ENCODE measurements at places on chromosomes 7 and 10. TPM values are rescaled to one million over a fixed set of nuclear protein-coding genes. Genes with fewer than 3 reads are reported as not detected.

Gene TRPV5
- 1.3 TPM for total RNA-seq

Gene ABCF2
- 58.7 TPM for total RNA-seq

Gene PNLIP
- total RNA-seq: not detected

Gene MPP7
- total RNA-seq: 18.0 TPM

Gene ASZ1
- not detected for total RNA-seq

- no peak for DNase-seq
Measured at GRCh38 chr10:9992661-9993060, 1025.0 kb upstream of the CELF2 start.

GRCh38 chr10:45420453-45421192 lies 46.6 kb downstream of the ALOX5 start:
- DNase-seq: peak; percentile 66

DNA sequence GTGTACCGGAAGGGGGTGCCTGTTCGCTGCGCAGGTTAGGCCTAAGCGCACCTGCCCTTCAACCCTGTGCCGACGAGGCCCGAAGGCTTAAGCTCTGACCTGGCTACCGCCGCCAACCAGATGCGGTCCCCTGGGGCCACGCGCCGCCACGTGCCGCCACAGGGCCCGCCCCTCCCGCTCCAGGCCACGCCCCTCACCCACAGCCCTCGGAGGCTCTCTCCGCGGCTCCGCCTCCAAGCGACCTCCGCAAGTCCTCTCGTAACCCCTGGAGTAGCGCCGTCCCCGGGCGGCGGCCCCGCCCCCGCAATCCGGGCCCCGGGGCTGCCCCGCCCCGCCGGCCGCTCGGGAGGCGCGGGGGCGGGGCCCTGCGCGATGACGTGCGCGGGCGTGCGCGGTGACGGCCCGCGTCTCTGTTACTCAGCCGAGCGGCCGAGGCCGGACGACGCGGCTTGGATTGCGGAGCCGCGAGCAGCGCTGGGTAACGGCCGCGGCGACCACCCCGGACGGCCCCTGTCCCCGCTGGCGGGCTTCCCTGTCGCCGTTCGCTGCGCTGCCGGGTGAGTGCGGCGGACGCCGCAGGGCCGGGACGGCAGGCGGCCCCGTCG lies at the start of gene MAPK8:
Gene MAPK8 (plus strand): TSS at position 413 of the 605 bp plus-strand sequence. CDS start 94,984 bp downstream, outside the sequence.
- peak; percentile 79 for DNase-seq

DNA sequence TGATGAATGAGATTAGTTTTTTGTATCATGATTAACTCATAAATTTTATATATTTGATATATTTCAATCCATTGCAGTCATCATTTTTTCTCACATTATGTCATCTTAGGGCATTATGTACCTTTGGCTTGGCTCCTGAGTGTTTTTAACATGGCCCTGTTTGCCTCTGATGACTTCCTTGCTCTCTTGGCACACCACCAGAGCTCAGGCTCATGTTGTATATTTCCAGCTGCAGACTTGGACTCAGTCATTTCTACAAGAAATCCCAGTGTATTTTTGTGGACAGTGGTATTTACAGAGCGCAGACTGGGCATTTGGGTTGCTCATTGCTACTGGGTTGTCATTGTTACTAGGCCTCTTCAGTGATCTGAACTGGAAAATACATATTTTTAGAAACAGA lies 188.5 kb downstream of the ADRA2A start:
- no peak for DNase-seq

- DNase-seq: no peak
Measured at GRCh38 chr10:104033401-104033930, 52.2 kb downstream of the COL17A1 start.

DNA sequence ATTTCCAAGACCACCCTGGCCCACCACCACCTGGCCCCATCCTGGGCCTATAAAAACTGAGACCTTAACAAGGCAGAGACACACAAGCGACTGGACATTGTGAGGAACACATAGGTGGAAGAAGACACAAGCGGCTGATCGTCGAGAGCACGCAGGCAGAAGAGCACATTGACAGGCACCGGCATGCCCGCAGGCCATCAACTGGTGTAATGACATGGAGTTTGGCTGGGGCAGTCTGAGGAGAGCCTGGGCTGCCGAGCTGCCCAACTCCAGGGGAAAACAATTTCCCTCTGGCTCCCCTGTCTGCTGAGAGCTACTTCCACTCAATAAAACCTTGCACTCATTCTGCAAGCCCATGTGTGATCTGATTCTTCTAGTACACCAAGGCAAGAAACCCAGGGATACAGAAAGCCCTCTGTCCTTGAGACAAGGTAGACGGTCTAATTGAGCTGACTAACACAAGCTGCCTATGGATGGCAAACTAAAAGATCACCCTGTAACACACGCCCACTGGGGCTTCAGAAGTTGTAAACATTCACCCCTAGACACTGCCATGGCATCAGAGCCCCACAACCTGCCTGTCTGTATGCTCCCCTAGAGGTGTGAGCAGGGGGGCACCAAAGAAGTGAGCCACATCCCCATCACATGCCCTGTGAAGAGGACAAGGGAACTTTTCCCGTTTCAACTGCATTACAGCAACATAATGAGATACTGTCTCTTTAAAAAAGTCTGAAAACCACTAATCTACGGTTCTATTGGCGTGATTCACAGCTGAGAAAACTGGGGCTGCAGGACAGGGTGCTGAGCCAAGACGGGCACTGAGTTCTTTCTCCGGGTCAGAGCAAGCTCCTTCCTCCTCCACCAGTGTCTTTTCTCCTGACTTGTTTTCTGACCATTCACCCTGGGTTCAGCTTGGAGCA lies 18.5 kb upstream of the TNS3 start:
- DNase-seq: no peak

- DNase-seq: no peak
Measured at GRCh38 chr7:11485636-11486035, 346.4 kb downstream of the THSD7A start.

DNA sequence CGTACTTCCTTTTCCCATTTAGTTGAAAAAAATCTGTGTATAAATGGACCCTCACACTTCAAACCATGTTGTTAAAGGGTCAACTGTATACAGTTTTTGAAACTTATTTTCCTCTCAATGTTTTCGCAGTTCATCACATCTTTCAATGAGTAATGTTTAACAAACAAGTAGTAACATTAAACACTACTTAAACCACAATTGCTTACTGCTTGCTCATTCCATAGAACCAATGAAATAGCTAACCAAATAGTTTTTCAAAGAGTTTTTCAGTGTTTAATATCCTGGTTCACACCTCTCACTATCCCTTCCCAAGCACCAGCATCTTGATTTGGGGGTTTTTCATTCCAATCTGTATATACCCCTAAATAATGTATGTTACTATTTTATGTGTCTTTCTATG lies 9.1 kb downstream of the SEM1 start:
- no peak for DNase-seq

DNA sequence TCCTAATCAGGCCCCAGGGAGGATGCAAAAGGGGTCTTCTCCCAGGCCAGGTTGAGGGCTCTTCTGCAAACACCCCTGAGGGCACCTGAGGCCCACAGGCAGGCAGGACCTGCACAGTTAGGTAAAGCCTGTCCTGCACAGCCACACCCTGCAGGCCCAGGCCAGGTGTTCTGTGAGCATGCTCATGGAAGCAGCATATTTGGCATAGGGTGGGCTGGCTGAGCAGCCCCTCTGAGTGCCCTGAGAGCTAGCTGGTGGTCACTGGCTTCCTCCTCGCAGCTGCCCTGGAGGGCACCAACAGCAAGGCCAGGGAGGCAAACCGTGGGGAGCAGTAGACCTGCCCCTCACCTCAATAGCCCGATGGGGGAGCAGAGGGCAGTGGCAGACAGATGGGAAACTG lies 3.7 kb upstream of the RET start:
- no peak for DNase-seq

DNA sequence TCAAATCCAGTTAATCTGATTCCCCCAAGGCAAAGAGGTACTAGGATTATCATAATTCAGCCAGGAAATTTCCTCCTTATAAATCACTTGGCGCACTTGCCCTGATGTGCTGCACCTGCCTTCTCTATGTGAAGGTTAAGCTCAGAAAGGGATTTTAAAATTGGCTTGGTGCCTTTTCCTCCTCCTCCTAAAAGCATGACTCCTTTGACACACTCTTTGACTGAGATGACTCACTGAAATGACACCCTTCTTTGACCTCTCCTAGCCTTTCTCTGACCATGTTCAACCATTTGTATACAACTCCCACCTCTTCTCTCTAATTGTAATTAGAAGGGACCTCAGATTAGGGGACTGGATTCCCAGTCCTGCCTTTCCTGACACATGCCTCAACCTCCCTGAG lies 46.5 kb downstream of the ABLIM1 start:
- DNase-seq: no peak

DNA sequence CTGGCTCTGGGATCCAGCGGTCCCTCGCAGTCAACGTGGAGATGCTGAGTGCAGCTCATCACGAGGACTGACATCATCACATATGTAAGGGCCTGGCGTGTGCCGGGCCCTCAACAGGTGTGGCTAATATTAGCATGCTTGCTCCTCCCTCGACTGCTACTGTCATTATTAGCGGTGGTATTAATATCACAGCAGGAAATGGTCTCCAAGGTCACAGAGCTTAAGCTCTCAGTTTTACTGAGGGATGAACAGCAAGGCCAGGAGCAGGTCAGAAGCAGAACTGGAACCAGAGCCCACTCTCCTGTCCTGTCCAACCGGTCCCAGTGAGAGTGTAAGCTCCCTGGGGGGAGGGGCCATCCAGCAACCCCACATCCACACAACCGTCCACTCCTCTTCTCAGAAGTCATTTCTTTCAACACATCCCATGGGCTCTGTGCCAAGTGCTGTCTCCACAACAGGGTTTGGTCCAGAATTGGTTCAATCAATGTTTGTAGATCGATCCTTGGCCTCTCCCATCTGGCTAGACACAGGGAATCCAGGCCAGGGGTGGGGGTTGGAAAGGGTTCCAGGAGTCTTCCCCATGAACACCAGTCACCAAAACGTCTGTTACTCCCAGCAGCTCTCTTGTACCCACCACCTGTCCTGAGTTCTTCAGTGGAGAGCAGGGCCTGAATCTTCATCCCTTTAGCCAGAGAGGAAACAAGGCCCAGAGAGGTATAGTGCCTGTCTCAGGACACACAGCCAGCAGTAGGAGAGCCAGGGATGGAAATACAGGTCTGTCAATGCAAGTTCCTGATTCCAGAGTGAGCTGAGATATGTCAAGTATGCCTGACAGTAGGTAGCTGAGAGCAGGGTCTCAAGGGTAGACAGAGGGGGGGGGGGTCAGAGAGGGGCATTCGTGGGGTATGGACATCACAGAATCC lies 45.3 kb upstream of the ZMIZ1 start:
- DNase-seq: no peak

DNA sequence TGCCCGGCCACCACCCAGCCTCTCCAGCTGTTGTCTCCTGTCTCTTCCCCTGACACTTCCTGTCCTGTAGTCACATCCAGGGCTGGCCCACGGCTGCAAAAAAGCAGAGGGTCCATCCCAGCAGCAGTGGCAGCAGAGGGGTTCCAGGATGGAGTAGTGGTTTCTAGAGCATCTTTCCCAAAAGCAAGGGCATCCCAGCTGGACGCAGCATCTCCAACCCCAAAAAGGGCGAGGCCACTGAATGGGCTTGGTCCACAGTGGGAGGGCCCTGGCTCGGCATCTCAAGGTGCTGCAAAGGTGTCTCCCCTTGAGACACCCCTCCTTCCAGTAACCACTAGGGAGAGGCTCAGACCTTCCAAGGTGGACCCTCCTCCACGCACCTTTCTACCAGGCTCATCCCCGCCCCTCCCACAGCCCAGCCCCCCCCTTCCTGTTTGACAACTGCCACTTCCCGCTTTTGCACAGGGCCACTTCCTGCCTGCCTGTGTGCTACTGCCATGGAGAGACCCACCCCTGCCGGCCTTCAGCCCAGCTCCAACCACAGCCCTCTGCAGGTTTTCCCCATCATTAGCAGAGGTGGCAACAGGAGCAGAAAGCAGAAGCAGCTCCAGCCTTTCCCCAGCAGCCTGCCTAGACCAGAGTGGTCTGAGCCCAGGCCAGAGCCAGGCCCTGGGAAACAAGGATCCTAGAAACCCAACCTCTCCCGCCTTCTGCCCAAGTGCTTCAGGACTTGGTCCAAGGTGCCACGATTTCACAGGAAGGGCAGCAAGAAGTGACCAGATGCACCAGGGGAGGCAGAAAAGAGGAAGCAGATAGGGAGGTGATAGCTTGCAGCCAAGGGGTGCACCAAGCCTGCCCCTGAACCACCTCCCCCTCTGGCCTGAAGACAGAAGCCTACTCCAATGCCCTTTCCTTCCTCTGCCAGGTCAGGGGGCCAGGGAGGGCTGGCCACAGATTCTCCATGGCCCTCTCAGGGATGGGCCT lies 8.6 kb downstream of the CAMK2G start:
- no peak for DNase-seq

Data from breast epithelium (tissue), 4 donors.